PC-9 (cell line): ENCODE measurements at places on chromosomes 12 and 14. TPM values are rescaled to one million over a fixed set of nuclear protein-coding genes. Genes with fewer than 3 reads are reported as not detected.

- no peaks in the 10 kb centered on the region for H3K36me3 ChIP-seq
- no peaks in the 10 kb centered on the region for H3K4me1 ChIP-seq
- no peak overlapping the region for H3K27ac ChIP-seq
These were observed 107.5 kb downstream of the KITLG start for GRCh38 chr12:88472775-88473174.

- H3K27me3 ChIP-seq = no peaks in the 10 kb centered on the region
- H3K4me3 ChIP-seq = no peak overlapping the region
- no peaks in the 10 kb centered on the region for H3K36me3 ChIP-seq
- no peak for DNase-seq
These were observed 125.4 kb downstream of the CAND1 start for GRCh38 chr12:67394550-67394949.

DNA sequence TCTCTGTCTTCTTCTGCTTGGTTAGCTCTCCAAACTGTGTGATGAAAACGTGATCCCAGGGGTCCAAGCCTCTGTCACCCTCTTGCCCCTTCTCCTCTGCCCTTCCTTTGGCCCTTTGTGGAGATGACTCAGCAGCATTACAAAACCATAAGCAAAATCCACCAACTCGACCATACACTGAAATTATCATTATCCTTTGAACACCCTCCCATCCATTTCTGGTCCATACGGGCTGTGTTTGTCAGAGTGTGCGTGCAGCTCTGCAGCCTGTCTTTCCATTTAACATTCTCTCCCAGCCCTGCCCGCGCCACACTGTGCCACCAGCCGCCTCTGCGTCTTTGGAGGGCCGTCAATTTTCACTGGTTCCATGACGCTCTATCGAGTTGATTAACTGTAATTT is 69.2 kb downstream of the SLC25A47 start:
- H3K27ac ChIP-seq = no peak overlapping the region
- no peaks in the 10 kb centered on the region for H3K36me3 ChIP-seq
- H3K27me3 ChIP-seq = no peaks in the 10 kb centered on the region
- H3K4me1 ChIP-seq = no peaks in the 10 kb centered on the region

The MGAT4C gene
- total RNA-seq = not detected in 2 replicates

- no peaks in the 10 kb centered on the region for H3K36me3 ChIP-seq
- H3K27me3 ChIP-seq = no peaks in the 10 kb centered on the region
- no peak overlapping the region for H3K27ac ChIP-seq
- DNase-seq = no peak
- peak overlapping the region; percentile 78 for H3K4me3 ChIP-seq
These were observed 651 bp downstream of the PFKM start for GRCh38 chr12:48119834-48120195.

The ANKRD33 gene
- total RNA-seq = not detected in 2 replicates

The SLC5A8 gene
- total RNA-seq = not detected in 2 replicates

GRCh38 chr12:115002434-115002833 is 318.5 kb upstream of the TBX3 start:
- H3K27me3 ChIP-seq = peaks cover 22% of the 10 kb centered on the region
- DNase-seq = no peak
- H3K36me3 ChIP-seq = no peaks in the 10 kb centered on the region
- H3K4me1 ChIP-seq = peaks cover 5% of the 10 kb centered on the region; the same call in 1 of the 2 replicates
- H3K27ac ChIP-seq = no peak overlapping the region

DNA sequence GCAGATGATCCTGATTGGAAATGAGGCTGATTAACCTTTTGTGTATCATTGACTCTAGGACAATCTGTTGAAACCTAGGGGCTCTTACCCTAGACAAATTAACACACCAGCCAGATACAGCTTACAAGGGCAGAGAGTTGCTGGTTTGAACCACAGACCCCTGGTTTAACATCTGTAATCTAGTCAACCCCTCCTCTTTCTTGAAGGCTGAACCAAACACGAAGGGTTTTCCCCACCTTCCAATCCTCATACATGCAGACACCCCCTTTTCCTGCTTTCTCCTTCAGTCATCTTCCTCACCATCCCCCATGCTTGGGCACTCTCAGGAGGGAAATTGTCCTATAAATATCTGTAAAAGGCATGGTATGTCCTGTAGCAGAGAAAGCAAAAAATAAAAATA is 126.0 kb upstream of the HIF1A start:
- no peaks in the 10 kb centered on the region for H3K27me3 ChIP-seq
- H3K4me1 ChIP-seq = peaks cover 97% of the 10 kb centered on the region
- H3K4me3 ChIP-seq = peak overlapping the region; percentile 48; the same call in 1 of the 2 replicates
- no peak for DNase-seq
- no peaks in the 10 kb centered on the region for H3K36me3 ChIP-seq

- peak overlapping the region; percentile 61 for H3K4me3 ChIP-seq
- no peaks in the 10 kb centered on the region for H3K36me3 ChIP-seq
- no peak for DNase-seq
These were observed 612 bp downstream of the VPS37B start for GRCh38 chr12:122895320-122895703.

DNA sequence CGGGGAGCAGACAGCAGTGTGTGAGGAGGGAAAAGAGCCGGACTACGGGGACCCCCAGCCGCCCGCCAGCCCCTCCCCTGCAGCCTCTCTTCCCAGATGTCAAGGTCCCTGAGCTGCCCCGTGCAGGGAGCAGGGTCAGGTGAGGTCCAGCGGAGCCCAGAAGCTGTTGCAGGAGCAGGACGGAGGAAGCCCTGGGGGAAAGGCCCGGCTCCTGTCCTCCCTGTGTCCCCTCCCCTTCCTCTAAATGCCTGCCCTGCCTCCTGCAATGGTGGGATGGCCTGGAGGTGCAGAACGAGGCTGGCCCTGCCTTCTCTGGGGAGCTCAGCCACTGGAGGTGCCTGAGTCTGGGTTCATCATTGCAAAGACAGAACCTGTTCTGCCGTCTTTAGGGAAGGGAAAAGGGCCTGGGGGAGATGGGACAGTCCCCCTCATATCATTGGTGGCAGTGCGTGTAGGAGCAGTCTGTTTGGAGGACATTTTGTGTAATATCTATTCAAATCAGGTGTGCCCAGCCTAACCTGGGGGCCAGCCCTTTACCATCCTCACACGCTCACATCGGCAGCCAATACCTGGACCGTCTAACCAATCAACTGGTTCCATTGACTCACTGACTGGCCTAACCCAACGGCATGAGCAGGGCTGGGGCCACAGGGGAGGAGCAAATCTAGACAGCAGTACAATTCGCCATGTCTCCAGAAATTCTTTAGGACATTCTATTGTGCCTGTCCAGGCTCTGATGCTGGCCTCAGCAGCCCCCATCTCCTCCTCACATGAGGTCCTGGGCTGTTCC is 364.1 kb upstream of the SFSWAP start:
- no peak overlapping the region for H3K4me3 ChIP-seq
- H3K36me3 ChIP-seq = no peaks in the 10 kb centered on the region
- no peak overlapping the region for H3K27ac ChIP-seq
- no peaks in the 10 kb centered on the region for H3K4me1 ChIP-seq

- DNase-seq = no peak
- no peaks in the 10 kb centered on the region for H3K27me3 ChIP-seq
- H3K27ac ChIP-seq = no peak overlapping the region
- H3K4me3 ChIP-seq = no peak overlapping the region
- no peaks in the 10 kb centered on the region for H3K4me1 ChIP-seq
These were observed 12.8 kb upstream of the OR4E1 start for GRCh38 chr14:21686468-21686867.

DNA sequence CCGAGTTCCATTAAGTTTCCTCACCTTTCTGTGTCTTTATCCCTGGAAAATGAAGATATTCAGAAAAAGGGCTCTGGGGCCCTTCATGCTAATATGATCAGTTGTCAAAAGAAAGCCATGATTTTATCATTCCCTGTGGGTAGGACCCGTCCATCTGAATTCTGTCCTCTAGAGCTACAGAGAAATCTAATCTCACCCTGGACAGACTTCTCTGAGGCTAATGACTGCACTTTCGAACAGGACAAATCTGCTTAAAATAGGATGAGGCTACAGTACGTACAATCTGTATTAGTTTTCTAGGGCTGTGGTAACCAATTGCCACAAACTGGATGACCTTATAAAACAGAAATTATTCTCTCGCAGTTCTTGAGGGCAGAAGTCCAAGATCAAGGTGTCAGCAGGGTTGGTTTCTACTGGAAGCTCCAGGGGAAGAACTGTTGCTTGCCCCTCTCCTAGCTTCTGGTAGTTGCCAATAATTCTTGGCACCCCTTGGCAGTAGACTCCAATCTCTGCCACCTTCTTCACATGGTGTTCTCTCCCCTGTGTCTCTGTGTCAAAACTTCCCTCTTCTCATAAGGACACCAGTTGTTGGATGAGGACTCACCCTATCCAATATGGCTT is 1.3 kb downstream of the AK7 start:
- no peak overlapping the region for H3K27ac ChIP-seq
- H3K27me3 ChIP-seq = no peaks in the 10 kb centered on the region
- peak overlapping the region; percentile 78; the same call in 1 of the 2 replicates for H3K4me3 ChIP-seq
- DNase-seq = no peak
- H3K36me3 ChIP-seq = no peaks in the 10 kb centered on the region
- H3K4me1 ChIP-seq = no peaks in the 10 kb centered on the region

The ZC3H14 gene
- 14.6 and 20.2 TPM in 2 replicates for total RNA-seq

The TAS2R7 gene
- not detected in 2 replicates for total RNA-seq

DNA sequence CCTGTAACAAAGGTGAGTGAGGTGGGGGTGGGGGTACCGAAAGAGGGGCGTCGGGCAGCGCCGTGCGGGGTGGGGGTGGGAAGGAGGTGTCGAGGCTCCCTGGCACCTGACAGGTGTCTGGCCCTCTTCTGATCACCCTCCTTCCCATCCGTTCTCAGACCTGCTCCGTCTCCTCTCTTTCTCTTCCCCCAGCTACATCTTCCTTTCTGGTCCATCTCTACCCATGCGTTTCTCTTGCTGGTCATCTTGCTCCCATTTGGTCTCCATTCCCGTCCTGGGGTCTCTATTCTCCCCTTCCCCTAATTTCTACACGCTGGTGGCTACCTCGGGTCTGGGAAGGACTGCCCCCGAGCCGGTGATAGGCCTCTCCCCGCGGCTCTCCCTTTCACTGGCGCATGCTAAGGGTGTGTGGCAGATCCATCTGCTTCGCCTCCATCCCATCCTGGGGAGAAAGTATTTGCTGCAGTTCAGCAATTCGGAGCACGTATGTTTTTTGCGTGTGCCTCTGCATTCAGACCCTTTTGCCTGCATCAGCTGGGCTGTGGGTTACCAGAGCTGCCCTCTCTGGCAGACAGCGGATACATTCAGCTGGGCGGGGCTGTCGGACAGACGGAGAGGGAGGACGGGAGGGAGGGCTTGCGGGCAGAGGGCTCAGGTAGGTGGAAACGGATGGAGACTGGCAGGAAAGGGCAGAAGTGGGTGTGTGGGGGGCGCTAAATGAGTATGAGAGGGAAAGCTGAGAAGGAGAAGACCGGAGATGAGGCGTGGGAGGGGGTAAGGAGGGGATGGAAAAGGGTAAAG is 730 bp downstream of the CLSTN3 start:
- peaks cover under 1% of the 10 kb centered on the region; the same call in 1 of the 2 replicates for H3K36me3 ChIP-seq
- no peak overlapping the region for H3K27ac ChIP-seq
- peaks cover 19% of the 10 kb centered on the region for H3K4me1 ChIP-seq
- DNase-seq = peak; percentile 79

GRCh38 chr12:66329941-66330340 is 27.6 kb downstream of the HELB start:
- no peak overlapping the region for H3K4me3 ChIP-seq
- H3K27me3 ChIP-seq = no peaks in the 10 kb centered on the region
- DNase-seq = no peak
- no peaks in the 10 kb centered on the region for H3K4me1 ChIP-seq

GRCh38 chr14:42929806-42930480 is 1323.3 kb downstream of the LRFN5 start:
- no peak overlapping the region for H3K27ac ChIP-seq
- H3K4me3 ChIP-seq = no peak overlapping the region
- H3K27me3 ChIP-seq = no peaks in the 10 kb centered on the region
